NCI-H526 (cell line): ENCODE measurements at places on chromosomes 4 and X.

GRCh38 chrX:94908648-94909047, 1234.6 kb downstream of the FAM133A start:
- no peak for DNase-seq

- no peak for DNase-seq
These were observed 14.4 kb downstream of the CHIC1 start for GRCh38 chrX:73577361-73577760.

DNA sequence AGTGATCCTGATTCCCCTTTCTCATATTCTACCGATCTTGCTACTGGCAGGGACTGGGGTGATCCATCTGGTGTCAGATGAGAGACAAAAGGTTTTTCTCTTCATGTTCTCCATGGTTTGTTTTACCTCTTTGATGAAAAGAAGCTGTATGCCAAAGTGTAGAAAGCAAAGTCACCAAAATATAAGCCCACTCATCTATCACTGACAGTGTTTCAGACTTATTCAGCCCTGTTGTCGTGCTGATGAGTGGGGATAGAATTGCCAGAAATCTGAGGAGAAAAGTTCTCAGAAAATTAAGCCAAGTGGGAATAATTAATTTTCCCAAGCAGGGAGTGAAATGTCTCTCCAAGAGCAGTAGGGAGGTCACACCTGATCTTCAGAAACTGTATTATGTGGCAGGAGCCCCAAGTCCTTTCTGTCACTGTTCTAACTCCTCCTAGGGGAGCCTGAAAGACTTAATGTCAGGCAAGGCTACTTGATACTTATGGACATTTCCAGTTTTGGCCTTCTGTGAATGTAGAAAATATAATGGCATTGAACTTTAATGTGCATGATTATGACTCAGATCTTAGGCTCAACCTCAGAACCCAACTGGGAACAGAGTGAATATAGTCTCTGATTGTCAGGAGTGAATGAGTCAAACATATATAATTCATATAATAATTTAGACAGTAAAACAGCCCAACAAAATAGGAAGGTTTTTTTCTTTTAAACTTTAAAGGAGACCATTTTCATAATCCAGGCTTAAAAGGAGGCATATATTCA, 298.1 kb downstream of the ANKRD50 start:
- DNase-seq, result no peak

DNA sequence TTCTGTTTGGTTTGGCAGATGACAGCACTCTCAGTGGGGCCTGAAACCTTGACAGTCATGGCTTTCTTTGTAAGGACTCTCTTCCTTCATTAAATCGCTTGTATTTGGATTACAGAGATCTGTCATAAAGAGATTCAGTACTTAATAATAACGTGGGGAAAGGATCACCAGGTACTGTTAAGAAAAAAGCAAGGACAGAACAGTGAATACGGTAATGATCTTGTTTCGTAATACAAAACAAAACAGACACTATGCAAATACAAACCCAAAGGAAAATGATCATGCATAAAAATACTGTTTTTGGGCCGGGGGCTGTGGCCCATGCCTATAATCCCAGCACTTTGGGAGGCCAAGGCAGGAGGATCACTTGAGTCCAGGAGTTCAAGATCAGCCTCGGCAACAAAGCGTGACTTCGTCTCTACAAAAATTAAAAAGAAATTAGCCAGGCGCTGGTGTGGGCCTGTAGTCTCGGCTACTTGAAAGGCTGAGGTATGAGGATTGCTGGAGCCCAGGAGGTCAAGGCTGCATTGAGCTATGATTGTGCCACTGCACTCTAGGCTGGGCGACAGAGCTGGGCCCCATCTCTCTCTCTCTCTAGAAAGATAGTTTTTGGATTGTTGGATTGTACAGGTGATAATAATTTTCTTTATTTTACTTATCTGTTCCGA, 64.6 kb downstream of the TRAPPC11 start:
- no peak for DNase-seq

- no peak for DNase-seq
These were observed 243.9 kb upstream of the WDFY3 start for GRCh38 chr4:85210353-85210752.

GRCh38 chrX:30941898-30942297, 52.8 kb upstream of the TAB3 start:
- DNase-seq, result no peak

DNA sequence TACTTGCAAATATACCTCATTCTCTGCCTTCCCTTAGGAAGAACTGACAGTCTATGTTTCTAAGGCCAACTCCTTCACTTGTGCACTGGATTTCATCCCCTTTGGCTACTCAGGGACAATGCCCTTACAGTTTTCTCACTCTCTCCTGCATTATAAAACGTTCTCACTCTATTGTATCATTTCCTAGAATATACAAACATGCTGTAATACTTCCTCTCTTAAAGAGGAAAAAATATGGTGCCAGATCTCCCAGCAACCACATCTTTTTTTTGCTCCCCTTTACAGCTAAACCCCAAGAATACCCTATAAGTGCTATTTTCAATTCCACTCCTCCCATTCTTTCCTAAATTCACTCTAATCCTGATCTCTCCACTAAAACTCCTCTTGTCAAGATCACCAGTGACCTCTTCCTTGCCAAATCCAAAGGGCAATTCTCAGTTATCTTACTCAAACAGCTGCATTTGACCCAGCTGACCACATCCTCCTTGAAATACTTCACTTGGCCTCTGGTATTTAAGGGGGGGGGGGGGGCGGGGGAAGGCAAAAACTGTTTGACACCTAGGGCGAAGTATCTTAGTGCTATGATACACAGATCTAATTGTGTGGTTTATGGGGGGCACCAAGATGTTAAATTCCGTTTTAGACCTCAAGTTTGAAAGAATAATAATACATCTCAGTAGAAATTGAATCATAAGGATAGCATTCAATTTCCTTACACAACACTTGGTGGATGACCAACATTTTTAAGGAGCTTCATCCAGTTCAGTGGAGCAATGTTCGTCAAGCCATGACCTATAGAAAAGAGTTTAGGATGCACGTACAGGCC, 1.6 kb downstream of the RCHY1 start:
- DNase-seq, result no peak

DNA sequence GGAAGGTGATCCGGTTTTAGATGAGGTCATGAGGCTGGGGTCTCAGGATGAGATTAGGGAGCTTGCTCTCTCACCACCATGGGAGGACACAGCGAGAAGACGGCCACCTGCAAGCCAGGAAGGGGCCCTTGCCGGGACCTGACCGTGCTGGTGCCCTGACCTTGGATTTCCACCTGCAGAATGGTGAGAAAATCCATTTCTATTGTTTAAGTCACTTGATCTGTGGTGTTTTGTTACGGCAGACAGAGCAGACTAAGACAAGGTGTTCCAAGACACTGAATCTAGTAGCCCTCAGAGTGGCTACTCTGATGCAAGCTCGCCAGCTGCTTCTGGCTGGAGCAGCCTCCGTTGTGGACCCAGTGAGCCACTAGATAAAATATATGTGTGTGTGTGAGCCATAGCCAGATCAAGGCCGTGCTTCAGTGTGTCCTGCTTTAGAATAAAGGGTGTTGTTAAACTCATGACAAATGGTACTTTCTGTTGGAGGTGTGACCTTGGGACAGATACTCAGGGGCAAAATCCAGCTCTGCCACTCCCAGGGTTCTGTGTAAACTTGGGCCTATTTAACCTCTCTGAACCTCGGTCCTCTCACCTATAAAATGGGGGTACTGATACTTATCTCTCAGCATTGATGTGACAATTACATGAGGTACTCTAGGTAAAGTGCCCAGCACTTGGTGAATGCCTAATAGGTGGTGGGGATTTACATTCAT, 67.9 kb upstream of the STX18 start:
- no peak for DNase-seq
